ENCODE measurements at places on chromosomes 5 and 9.

GRCh38 chr5:177448244-177448950, 1.8 kb downstream of the PRR7 start:
- DNase-seq, result no peak

DNA sequence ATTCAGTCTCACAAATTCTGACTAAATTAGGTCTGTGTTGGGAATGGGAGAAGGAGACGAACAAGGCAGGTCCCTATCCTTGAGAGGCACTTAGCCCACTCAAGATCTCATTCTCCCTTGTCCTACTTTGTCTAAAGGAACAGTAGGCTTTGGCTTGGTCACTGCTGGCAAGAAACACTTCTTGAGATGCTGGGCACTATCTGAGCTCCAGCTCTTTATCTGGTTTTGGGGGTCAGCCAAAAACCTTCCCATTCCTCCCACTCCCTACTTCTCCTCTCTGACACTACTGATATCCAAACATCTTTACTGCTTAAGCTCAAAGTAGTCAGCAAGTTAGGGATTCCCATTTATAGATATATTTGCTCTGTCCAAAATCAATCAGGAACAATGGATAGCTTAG, 155.2 kb downstream of the MAPKAP1 start:
- DNase-seq, result no peak

DNA sequence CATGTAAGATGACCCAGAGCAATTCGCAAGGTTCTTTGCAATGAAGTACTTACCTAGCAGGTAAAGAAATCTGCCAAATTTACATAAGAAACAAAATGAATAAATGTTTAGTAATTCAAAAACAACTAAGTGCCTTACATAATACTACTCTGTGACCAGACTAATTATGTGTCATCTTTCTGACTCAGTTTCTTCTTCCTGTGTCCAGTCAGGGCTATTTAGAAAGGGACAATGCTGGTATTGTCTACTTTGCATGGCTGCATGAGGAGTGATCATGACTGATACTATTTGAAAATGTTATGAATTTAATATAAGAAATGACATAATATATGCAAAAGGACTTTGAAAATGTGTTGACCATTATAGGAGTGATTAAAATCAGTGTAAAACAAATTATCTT, 210.0 kb downstream of the TMEM161B start:
- no peak for DNase-seq

DNA sequence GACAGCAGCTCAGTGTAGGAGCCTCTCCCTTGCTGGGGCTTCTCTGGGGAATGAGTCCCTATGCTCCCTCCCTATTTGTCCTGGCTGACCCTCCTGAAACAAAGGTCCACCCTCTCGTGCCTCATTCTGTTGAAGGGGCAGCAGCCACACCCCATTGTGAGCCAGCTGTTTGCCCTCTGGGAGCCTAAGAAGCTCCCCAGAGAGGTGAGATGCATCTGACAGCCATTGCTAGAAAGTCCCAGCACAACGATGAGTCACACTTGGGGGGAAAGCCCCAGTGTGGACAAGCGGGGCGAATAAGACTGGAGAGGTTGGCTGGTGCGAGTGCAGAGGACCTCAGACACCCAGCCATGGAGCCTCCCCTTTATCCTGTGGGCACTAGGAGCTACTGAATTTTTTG, 101.4 kb downstream of the PPARGC1B start:
- peak; percentile 15 for DNase-seq

- DNase-seq, result no peak
Measured at GRCh38 chr5:107043665-107044064, 627.1 kb downstream of the EFNA5 start.

GRCh38 chr9:119052339-119053030, 316.8 kb downstream of the BRINP1 start:
- no peak for DNase-seq

- peak; percentile 75 for DNase-seq
Measured at GRCh38 chr9:127869310-127870152, 7.9 kb downstream of the AK1 start.

GRCh38 chr5:893137-893506, 438 bp downstream of the TRIP13 start:
- no peak for DNase-seq

DNA sequence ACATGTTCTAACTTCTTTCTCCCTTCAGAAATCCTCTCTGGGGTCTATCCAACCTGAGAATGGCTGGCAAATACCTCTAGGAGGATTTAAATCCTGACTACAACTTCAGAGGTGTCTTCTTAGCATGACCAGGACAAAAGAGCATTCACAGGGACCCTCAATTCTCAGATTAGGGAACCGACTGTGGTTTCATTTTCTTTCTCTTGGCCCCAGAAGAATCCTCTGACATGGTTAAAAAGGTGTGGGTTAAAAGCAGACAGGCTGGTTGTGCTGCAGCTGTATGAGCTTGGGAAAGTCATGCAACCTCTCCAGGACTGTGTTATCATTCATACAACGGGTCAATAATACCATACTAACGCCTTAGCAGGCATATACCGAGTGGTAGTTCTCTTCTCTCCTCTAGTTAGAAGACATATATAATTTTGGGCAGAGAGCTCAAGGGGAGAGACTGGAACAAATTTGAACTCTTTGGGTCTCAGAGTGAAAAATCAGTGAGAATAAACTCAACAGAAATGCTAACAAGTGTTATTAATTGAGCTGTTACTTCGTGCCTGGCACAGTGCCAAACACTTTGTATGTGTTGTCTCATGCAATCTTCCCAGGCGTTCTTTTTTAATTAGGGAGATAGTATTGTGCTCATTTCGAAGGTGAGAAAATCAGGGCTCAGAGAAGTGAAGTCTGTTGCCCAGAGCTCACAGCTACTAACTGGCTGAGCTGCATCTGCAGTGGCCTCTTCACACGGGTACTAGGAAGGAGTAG, 35.2 kb downstream of the INSYN2B start:
- DNase-seq, result no peak

GRCh38 chr9:130549093-130549735, 30.2 kb upstream of the FUBP3 start:
- no peak for DNase-seq

DNA sequence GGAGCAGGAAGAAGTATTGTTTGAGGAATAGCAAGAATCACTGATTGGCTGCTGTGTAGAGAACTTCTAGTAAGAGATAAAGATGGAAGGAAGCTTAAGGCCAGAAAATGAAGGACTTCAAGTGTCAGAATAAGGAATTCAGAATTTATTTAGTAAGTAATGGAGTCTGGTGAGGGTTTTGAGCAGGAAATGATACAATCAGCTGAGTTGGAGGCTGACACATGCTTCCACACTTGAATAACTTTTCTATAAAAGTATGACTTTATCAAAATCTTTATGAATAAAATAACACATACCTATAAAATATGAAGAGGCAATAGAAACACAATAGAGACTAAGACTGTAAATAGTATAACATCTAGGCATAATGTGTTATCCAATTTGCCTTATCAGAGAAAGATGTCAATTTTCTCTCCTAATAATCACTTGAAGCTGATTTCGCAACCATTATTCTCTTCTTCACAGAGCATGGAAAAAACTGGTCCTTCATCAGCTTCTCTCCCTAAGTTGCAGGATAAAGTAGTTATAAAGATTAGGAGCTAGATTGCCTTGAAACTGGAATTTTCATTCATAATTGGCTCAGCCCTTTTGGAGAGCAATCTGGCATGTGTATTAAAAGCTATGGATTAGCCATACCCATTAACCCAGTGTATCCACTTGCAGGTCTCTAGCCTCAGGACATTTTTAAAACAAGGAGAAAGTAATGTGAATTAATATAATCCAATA, 143.4 kb downstream of the ZNF608 start:
- DNase-seq, result no peak

GRCh38 chr5:74875994-74876791, 10.0 kb upstream of the FAM169A start:
- DNase-seq, result no peak

GRCh38 chr9:70058569-70059116, 15.0 kb downstream of the MAMDC2 start:
- DNase-seq, result no peak

GRCh38 chr5:10860645-10861422, 99.8 kb upstream of the DAP start:
- DNase-seq, result no peak

DNA sequence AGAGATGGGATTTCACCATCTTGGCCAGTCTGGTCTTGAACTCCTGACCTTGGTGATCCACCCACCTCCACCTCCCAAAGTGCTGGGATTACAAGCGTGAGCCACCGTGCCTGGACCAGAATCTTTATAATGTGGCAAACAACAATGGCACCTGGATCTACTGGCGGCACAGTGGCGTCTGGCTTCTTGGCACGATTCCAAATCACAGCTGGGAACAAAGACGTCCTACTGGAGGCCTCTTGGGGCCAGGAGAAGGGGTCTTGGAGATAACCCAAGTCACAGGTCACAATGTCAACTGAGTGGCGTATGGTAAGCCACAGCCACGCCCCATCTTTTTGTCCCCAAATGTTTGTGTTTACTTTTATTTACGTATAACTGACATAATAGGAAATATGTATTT, 77.8 kb upstream of the RAPGEF1 start:
- no peak for DNase-seq

Measured in activated T-helper 9 cell treated with anti-CD3 and anti-CD28 coated beads, Interleukin-2, amount 50 U/mL, for 16 hours (primary cell).